ENCODE measurements at places on chromosomes 6 and 20.

DNA sequence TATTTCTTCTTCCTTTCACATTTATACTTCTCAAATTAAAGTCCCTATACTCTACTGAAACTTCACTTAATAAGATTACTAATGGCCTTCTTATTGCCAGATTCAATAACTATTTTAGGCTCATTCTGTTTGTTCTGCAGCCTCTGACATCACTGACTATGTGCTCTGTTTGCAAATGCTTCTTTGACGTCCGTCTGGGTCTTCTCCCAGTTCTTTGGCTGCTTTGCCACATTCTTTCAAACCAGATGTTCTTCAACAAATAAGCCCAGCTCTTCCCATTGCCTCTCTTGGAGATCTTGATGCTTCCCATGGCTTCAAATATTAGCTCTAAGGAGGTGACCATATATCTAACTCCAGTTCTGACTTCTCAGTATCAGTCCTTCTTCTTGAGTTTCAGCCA is 117.4 kb downstream of the BTBD9 start:
- DNase-seq = no peak

DNA sequence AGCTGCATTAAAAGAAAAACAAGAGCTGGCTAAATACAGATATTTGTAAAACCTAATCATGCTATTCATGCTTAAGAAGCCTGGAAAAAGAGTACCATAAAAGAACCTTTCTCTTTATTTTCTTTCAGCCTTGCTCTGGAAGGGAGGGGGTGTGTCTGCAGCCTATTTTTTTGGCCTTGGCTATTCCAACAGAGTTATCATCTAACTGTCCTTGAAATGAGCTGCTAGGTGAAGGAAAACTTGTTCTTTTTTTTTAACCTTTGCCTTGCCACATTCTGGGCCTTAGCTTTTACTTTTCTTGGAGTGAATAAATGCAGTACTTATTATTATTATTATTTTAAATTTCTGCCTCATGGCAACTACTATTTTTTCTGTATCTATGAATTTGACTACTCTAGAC is 224.9 kb upstream of the SYNCRIP start:
- no peak for DNase-seq

- no peak for DNase-seq
These were observed 287.2 kb upstream of the SASH1 start for GRCh38 chr6:148055419-148055818.

DNA sequence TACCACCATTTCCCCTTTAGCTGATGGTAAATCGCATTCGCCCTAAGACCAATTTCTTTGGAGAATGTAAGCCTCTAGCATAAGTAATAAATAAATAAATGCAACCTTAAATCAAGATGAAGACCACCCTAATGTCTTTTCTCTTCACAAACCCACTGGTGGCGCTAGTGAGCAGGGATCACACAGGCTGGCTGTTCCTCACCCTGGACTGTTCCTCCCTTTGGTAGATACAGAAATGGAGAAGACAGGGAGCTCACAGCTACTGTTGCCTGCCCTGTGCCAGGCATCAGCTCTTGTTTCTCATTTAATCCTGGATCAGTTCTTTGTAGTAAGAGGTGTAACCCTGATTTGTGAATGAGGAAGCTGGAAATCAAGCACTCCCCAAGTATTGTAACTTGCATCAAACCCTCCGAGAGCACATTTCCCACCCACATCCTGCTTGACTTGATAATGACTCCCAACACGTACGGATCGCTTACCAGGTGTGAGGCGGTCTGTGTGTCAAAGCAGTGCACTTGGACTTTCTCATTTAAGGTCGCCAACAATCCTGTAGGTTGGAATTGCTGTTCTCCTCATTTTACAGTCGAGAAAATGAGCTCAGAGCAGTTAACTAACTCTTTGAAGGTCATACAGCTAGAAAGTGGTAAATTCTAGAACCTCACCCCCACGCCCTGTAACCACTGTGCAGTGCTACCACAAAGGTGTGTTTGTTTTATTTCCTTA is 236.1 kb downstream of the TSHZ2 start:
- no peak for DNase-seq

DNA sequence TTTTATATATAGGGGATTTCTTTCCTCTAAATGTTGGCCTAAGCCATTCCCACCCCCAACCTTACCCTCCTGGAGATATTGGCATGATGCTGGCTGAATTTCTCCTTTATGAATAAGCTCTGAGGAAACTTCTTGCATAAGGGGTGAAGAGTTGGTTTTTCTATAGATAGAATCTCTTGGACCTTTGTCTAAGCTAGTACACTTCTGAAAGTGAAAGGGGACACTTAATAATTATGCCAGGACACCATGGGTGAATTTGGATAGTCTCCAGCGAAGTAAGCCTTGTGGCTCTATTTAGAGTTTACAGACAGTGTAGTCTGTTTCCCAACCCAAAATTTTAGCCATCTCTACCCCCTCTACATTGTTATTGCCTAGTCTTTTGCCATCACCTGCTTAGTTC is 27.1 kb upstream of the FABP7 start:
- no peak for DNase-seq

GRCh38 chr20:44442298-44443070 is 33.2 kb upstream of the TTPAL start:
- no peak for DNase-seq

- no peak for DNase-seq
These were observed 54.6 kb downstream of the QRSL1 start for GRCh38 chr6:106684011-106684410.

- DNase-seq = no peak
These were observed 43.6 kb downstream of the ANKEF1 start for GRCh38 chr20:10078403-10078802.

Measured in activated T-helper 1 cell treated with anti-CD3 and anti-CD28 coated beads, Interleukin-2, amount 50 U/mL, for 16 hours (primary cell).